Stimulated activated CD4-positive, alpha-beta T cell treated with anti-CD3 and anti-CD28 coated beads, Interleukin-1b, Interleukin-23, amount 100 ng/mL, for 1 hour (primary cell): ENCODE measurements at places on chromosomes 1 and 21.

- no peak for DNase-seq
These were observed 2.7 kb upstream of the CAPN2 start for GRCh38 chr1:223709598-223709997.

- no peak for DNase-seq
These were observed 3.2 kb upstream of the SLC27A3 start for GRCh38 chr1:153771841-153772593.

DNA sequence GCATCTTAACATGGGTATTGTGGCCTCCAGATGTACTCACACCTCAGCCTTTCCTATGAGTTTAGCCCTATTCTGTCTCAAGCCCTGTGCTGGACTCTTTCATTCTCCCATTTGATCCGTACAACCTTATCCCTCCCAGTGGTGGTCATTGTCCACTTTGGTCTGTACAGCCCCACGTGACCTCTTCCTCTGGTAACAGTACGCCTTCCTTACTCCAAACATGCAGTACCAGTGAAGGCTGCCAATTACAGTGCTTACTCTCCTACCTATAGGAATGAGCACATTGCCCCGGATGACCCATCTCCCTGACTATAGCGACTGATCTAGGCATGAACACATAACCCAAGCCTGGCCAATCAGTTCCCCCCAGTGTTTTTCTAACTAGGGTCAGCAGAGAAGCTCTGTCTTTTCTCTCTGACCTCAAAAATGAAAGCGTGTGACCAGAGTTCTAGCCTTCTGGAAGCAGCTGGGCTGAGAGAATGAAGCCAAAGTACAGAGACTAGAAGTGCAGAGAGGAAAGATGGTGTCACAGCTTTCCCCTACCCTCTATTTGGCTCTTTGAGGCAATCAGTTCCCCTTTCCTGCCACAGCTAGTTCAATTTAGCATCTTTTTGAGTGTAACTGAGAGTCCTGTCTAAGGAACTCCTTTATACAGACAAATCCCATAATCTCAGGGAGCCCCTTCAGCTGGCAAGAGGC, 9.9 kb upstream of the QSOX1 start:
- DNase-seq = no peak

DNA sequence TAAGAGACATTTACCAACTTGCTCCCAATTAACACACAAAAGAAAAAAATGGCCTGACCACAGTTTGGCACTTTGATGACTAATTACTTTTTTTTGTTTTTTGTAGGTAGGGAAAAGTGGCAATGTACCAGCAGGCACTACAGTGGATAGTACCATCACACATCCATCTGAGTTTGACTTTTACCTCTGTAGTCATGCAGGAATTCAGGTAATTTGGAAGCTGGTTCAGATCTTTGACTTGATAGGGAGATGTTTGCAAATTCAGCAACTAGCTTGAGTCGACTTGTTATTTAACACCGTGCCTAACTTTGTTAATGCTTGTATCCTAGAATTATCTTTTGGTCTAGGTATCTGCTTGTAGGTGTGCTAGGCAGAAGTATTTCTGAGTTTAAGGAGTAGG, 33.0 kb upstream of the AGO1 start:
- no peak for DNase-seq

- DNase-seq = no peak
These were observed 25.8 kb downstream of the TRIM62 start for GRCh38 chr1:33155877-33156538.

- DNase-seq = no peak
These were observed 21.6 kb upstream of the FHAD1 start for GRCh38 chr1:15225461-15225860.

- no peak for DNase-seq
These were observed 93.3 kb upstream of the WNT4 start for GRCh38 chr1:22236166-22236565.

- no peak for DNase-seq
These were observed 357.3 kb downstream of the NPHP4 start for GRCh38 chr1:5634893-5635292.

DNA sequence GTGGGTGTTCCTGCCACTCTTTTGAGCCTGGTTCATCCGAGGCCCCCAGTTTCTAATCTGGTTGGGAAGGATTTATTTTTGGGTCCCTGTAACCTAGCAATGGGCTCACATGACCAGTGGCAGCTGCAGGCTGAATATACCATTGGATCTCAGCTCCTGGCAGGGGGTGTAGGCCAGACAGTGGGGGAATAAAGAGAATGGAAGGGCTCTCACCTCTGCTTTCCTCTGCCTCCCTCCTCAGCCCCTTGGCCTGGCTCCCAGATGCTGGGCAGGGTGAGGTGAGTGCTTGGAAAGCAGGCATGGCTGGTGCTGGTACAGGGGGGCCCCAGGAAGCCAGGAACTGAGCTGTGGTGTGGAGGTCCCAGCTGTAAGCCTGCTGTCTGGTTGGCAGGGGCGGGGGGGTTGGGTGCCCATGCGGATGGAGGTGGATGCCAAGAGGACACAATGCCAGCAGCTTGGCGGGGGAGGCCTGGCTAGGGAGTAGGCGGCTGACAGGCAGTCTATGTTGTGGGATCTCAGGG, 3.6 kb upstream of the GPR61 start:
- DNase-seq = no peak

DNA sequence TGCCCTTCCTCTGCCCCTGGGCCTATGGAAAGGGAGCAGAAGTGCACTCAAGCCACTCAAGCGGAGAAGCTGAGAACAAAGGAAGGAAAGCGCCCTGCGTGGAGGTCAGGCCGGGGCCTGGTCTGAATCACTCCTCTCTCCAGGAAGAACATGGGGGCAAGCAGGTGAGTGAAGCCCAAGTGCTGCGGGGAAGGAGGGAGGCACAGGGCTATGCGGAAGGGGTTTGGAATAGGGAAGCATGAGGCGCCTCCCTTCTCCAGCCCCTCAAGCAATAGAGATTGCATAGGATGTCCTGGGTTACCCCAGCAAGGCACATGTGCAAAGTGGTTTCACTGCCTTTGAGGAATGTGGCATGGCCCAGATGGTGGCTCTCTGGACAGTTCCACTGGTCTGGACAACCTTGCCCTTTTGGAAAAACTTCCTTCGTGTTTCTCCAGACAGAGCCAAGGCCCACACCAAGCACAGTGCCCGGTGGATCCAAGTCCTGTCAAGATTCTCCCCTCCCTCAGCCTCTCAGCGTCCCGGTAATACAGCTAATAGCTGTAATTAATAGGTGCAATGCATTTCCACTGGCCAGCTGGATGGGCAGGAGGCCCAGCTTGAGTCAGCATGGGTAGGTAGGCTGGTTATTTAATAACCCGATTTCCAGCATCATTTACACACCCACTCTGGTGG, 13.7 kb downstream of the BLACAT1 start:
- no peak for DNase-seq

DNA sequence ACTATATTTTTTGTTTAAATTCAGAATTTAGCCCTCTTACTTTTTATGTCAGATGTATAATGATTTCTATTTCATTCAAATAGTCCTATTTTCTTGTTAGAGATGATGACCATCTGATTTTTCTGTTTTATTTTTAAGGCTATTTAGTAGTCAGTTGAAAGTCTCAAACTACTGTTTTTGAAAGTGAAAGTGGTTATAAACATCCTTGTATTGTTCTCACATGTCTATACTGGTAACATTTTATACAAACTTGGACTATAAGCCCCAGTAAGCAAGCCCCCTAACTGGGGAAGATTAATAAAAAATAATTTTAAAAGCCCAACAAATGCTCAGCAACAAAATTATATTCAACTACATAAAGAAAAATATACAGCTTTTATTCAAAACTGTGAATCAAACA, 271.3 kb upstream of the RGS18 start:
- no peak for DNase-seq

DNA sequence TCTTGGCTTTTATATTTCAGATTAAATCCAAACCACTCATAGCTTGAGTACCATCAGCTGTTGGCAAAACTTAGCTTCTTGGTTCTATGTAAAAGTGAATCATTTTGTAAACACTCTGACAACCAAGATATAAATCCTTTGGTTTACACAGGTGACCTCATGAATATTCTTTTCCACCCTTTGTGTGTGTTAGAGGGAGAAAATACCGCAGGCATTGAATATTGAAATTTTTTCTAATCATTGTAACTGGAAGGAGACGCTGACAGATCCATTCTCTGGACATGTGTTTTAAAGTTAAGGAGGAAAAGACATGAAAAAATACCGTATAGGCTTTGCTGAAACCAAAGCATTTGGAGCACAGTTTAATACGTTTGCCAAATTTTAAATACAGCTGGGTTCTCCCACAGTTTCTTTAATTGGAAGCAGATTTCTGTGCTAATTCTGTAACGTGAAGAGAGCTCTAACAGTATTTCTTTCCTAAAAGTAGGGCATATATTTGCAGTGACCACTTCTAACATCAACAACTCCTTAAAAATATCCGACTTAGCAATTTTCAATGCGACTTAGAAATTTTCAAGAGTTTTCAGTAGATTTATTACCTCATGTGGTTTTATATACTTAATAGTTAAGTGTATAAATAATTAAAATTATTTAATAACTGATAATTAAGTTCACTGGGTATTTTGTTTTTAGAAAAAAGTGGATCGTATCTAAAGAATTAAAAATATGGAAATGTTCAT, 388.2 kb downstream of the USP25 start:
- DNase-seq = no peak

- no peak for DNase-seq
These were observed 60.0 kb downstream of the INTS7 start for GRCh38 chr1:211975152-211975941.

DNA sequence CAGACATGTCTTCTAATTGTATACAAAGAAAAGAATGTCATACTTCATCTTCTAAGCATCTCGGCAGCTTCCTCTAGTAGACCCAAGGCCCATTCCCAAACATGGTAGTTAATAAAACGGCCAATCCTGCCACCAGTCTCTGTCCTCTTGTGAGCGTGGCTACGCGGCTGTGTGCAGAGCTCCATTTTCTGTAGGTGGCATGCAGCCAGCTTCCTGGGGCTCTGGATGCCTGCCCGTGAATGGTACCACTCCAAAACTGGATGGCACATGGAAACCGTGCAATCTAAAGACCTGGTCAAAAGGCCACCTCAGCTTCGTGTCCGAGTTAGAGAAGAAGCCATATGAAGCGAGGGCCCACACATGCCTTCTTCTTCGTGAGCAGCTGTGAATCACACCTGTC, 110.7 kb downstream of the SIPA1L2 start:
- no peak for DNase-seq

- DNase-seq = no peak
These were observed 374.6 kb upstream of the RUNX1 start for GRCh38 chr21:35423709-35424108.

DNA sequence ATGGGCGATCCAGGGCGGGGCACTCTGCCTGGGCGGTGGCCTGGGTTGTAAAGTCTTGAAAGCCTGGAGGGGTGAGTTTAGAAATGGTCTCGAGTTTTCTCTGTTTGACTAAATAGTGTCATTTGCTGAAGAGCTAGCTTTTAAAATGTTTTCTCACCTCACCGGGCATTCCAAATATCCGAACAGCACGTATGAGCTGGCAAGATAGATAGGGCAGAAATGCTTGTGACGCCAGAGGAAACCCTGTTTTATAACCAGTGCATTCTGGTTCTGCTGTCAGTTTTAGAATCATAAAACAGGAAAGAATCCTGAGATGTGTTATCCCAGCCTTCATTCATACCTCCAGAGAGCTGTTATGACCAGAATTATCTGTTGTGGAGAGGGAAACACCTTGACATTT, 725 bp downstream of the RTCA start:
- DNase-seq = no peak

- no peak for DNase-seq
These were observed 99.1 kb downstream of the PLA2G4A start for GRCh38 chr1:186927884-186928283.

DNA sequence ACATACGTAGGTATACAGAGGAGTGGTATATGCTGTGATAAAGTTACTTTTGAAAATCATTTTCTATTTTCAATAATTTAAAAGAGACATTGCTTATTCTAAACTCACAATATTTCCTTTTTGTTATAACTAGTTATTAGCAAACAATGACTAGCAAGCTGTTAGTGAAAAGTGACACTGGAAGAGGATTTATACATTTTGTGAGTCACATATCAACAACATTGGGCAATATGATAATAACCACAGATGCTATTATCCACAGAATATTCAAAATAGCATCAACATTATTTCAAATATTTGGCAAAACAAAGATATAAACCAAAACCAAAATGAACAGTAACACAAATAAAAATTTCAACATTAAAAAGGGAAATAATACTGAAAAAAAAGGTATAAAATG, 104.0 kb upstream of the HP1BP3 start:
- DNase-seq = no peak

DNA sequence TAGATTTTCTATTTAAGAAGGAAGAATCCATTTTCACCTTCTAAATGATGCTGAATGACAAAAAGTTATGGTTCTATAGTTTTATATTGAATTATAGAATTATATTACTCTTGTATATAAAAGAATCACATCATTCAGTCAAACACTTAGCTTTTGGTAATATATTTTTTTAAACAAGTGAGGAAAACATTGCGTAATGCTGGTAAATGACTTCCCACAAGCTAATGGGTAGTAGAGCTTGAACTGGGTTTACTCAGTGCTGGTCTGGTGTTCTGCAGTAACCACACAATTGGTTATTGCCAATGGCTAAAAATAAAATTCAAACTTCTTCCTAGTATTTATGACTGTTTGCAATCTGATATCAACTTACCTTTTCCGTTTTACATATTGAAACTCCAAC, 10.6 kb upstream of the GIPC2 start:
- no peak for DNase-seq

- no peak for DNase-seq
These were observed 161.3 kb downstream of the NEK7 start for GRCh38 chr1:198318085-198318484.
